ENCODE measurements at places on chromosomes 6 and 20. TPM values are rescaled to one million over a fixed set of nuclear protein-coding genes. Genes with fewer than 3 reads are reported as not detected.

L3MBTL1 gene
- total RNA-seq = 1.1 TPM

GABRR2 gene
- total RNA-seq = not detected

CRISP3 gene
- total RNA-seq = not detected

IYD gene
- total RNA-seq = not detected

EYS gene
- not detected for total RNA-seq

FNDC11 gene
- total RNA-seq = 0.25 TPM
